ENCODE measurements at places on chromosomes 4 and X.

GRCh38 chr4:123603165-123603564 lies 206.6 kb downstream of the SPRY1 start:
- no peak overlapping the region for H3K27ac ChIP-seq
- DNase-seq: no peak
- no peaks in the 10 kb centered on the region for H3K4me1 ChIP-seq
- no peaks in the 10 kb centered on the region for H3K36me3 ChIP-seq

- no peaks in the 10 kb centered on the region for H3K36me3 ChIP-seq
- DNase-seq: no peak
- no peaks in the 10 kb centered on the region for H3K27me3 ChIP-seq
These were observed 26.7 kb downstream of the SH3RF1 start for GRCh38 chr4:169243825-169244609.

GRCh38 chr4:80035336-80035735 lies 37.7 kb downstream of the ANTXR2 start:
- no peak for DNase-seq
- no peak overlapping the region for H3K4me3 ChIP-seq
- H3K36me3 ChIP-seq: no peaks in the 10 kb centered on the region
- peaks cover 2% of the 10 kb centered on the region for H3K4me1 ChIP-seq
- H3K27me3 ChIP-seq: no peaks in the 10 kb centered on the region

- no peak for DNase-seq
- no peak overlapping the region for H3K4me3 ChIP-seq
- H3K4me1 ChIP-seq: no peaks in the 10 kb centered on the region
- no peak overlapping the region for H3K27ac ChIP-seq
- no peaks in the 10 kb centered on the region for H3K36me3 ChIP-seq
These were observed 306.8 kb upstream of the FAM241A start for GRCh38 chr4:111838406-111838930.

- H3K4me1 ChIP-seq: no peaks in the 10 kb centered on the region
- H3K36me3 ChIP-seq: no peaks in the 10 kb centered on the region
- no peak overlapping the region for H3K27ac ChIP-seq
- no peak for DNase-seq
- no peaks in the 10 kb centered on the region for H3K27me3 ChIP-seq
These were observed 103.4 kb upstream of the LNX1 start for GRCh38 chr4:53694666-53695065.

DNA sequence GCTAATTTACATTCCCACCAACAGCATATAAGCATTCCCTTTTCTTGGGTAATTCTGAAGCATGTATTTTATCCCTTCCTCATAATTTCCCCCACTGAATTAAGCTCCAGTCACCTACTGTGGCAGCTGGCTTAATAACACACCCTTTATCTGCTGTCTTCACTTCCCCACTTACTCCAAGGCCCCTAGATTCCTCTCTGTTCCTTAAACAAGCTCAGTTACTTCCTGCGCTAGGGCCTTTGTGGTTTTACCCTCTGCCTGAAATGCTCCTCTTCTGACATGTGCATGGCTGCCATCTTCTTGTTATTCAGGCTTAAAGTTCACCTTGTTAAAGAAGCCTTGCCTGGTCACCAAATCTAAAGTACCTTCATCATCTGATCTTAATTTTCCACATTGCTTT lies 47.2 kb upstream of the RPS6KA3 start:
- no peaks in the 10 kb centered on the region for H3K27me3 ChIP-seq
- H3K27ac ChIP-seq: no peak overlapping the region
- H3K4me3 ChIP-seq: no peak overlapping the region
- no peak for DNase-seq

- no peak overlapping the region for H3K4me3 ChIP-seq
- H3K27ac ChIP-seq: no peak overlapping the region
- DNase-seq: no peak
- no peaks in the 10 kb centered on the region for H3K36me3 ChIP-seq
These were observed 143.5 kb downstream of the QDPR start for GRCh38 chr4:17368408-17368807.

DNA sequence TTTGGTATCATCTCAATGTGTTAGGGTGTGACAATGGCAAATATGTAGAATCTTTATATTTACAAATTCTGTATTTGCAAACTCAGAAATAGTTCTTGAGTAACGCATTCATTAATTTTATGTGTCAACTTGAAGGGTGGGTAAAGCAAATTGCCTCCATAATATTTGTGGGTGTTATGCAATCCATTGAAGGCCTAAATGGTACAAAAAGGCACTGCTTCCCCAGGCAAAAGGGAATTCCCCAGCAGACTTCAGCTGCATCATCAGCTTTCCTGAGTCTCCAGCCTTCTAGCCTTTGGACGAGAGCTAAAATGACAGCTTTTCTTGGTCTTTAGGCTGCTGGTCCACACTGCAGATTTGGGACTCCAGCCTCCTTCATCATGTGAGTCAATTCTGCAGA lies 292.2 kb upstream of the PCDH7 start:
- DNase-seq: no peak
- no peak overlapping the region for H3K27ac ChIP-seq
- H3K27me3 ChIP-seq: no peaks in the 10 kb centered on the region
- H3K4me3 ChIP-seq: no peak overlapping the region
- no peaks in the 10 kb centered on the region for H3K4me1 ChIP-seq

DNA sequence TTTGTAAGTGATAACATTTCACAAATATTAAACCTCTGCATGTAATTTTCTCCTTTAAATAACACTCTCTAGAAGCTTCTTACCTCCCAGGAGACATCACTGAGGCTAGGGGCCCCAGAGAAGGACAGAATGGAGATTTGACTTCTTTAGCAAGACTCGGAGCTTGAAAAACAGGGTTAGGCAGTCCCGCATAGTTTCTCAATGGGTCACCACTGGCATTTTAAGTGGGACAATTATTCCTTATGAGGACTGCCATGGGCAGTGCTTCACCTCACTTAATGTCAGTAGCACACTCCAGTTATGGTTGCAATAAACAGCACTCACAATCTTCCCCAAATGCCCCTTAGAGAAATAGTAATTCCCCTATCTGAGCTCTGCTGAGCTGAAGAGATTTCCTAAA lies 66.7 kb upstream of the NOCT start:
- no peak for DNase-seq
- H3K27ac ChIP-seq: no peak overlapping the region
- H3K36me3 ChIP-seq: no peaks in the 10 kb centered on the region
- H3K4me3 ChIP-seq: no peak overlapping the region
- no peaks in the 10 kb centered on the region for H3K4me1 ChIP-seq
- no peaks in the 10 kb centered on the region for H3K27me3 ChIP-seq

- no peak for DNase-seq
- H3K27me3 ChIP-seq: no peaks in the 10 kb centered on the region
- H3K4me3 ChIP-seq: no peak overlapping the region
- no peaks in the 10 kb centered on the region for H3K4me1 ChIP-seq
- no peaks in the 10 kb centered on the region for H3K36me3 ChIP-seq
These were observed 2.7 kb upstream of the RTL3 start for GRCh38 chrX:78661836-78662235.

GRCh38 chrX:23334848-23335599 lies at the start of gene PTCHD1:
Gene PTCHD1, plus strand, starts transcription at chrX:23334849. Its CDS starts 27 bp downstream, at chrX:23334876.
- no peaks in the 10 kb centered on the region for H3K27me3 ChIP-seq
- peak within 1 kb of the TSS; percentile 29 for H3K4me3 ChIP-seq
- no peaks in the 10 kb centered on the region for H3K4me1 ChIP-seq
- H3K36me3 ChIP-seq: no peaks in the 10 kb centered on the region
- no peak within 1 kb of the TSS for H3K27ac ChIP-seq

- H3K36me3 ChIP-seq: no peaks in the 10 kb centered on the region
- no peak overlapping the region for H3K4me3 ChIP-seq
- H3K27me3 ChIP-seq: no peaks in the 10 kb centered on the region
- DNase-seq: no peak
- no peaks in the 10 kb centered on the region for H3K4me1 ChIP-seq
These were observed 25.5 kb upstream of the FAM9C start for GRCh38 chrX:13069771-13070416.

- no peaks in the 10 kb centered on the region for H3K4me1 ChIP-seq
- H3K27me3 ChIP-seq: no peaks in the 10 kb centered on the region
- H3K4me3 ChIP-seq: no peak overlapping the region
- no peaks in the 10 kb centered on the region for H3K36me3 ChIP-seq
These were observed 55.6 kb upstream of the RLIM start for GRCh38 chrX:74670028-74670427.

DNA sequence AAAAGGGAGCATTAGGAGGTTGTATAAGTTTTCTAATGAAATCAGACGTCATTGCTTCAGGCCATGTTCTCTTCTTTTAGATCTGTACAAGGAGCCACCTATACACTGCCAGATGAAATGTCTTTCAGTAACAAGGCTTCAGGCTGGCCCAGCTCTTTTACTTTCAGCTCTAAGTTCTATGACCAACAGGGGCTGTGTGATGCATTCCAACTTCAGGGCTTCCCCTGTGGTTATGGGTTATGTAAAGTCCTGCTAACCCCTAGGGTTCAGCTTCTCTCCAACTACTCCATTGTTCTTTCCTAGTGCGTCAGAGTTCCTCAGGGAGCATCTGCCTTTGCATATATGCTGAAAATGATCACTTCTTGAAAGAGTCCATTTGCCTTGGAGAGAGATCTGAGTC lies 79.4 kb upstream of the TTC29 start:
- H3K36me3 ChIP-seq: no peaks in the 10 kb centered on the region
- H3K27ac ChIP-seq: no peak overlapping the region
- DNase-seq: no peak
- no peaks in the 10 kb centered on the region for H3K4me1 ChIP-seq

DNA sequence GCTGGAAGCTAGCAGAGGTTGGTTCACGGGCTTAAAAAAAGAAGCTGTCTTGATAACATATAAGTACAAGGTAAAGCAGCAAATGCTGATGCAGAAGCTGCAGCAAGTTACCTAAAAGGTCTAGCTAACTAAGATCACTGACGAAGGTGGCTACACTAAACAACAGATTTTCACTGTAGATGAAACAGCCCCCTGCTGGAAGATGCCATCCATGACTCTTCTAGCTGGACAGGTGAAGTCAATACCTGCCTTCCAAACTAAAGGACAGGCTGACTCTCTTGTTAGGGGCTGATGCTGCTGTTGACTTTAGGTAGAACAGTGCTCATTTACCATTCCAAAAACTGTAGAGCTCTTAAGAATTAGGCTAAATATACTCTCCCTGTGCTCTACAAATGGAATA lies 99.5 kb downstream of the FBXW7 start:
- DNase-seq: no peak
- H3K4me1 ChIP-seq: no peaks in the 10 kb centered on the region
- H3K27ac ChIP-seq: no peak overlapping the region
- H3K4me3 ChIP-seq: no peak overlapping the region
- no peaks in the 10 kb centered on the region for H3K27me3 ChIP-seq

GRCh38 chr4:56530269-56531148 lies 24.9 kb downstream of the ARL9 start:
- H3K27me3 ChIP-seq: no peaks in the 10 kb centered on the region
- H3K36me3 ChIP-seq: no peaks in the 10 kb centered on the region
- no peak overlapping the region for H3K27ac ChIP-seq
- peak; percentile 81 for DNase-seq
- H3K4me3 ChIP-seq: peak overlapping the region; percentile 61

GRCh38 chr4:110175634-110176033 lies 22.8 kb downstream of the ELOVL6 start:
- H3K27me3 ChIP-seq: no peaks in the 10 kb centered on the region
- DNase-seq: no peak
- H3K36me3 ChIP-seq: no peaks in the 10 kb centered on the region
- H3K27ac ChIP-seq: no peak overlapping the region

GRCh38 chr4:88457307-88458103 lies 586 bp downstream of the HERC5 start:
- no peaks in the 10 kb centered on the region for H3K4me1 ChIP-seq
- no peaks in the 10 kb centered on the region for H3K27me3 ChIP-seq
- peak overlapping the region; percentile 92 for H3K4me3 ChIP-seq
- H3K27ac ChIP-seq: peak overlapping the region; percentile 92

- no peaks in the 10 kb centered on the region for H3K36me3 ChIP-seq
- H3K27ac ChIP-seq: no peak overlapping the region
- H3K4me3 ChIP-seq: no peak overlapping the region
These were observed 180.1 kb downstream of the BANK1 start for GRCh38 chr4:101970547-101971155.

DNA sequence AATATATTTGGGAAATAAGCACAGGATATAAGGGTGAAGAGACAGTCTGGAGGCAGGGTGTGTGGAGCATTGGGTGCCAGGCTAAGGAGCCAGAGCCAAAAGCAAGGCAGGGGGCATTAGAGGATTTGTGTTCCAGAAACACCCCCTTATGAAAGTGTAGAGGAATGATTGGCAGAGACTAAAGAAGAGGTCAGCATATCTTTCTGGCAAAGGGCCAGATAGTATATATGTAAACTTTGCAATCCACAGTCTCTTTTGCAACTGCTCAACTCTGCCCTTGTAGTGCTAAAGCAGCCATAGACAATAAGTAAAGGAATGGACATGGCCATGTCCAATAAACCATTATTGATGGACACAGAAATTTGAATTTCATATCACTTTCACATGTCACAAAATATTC lies 3.6 kb upstream of the SLC9A6 start:
- DNase-seq: no peak
- H3K27me3 ChIP-seq: no peaks in the 10 kb centered on the region
- no peaks in the 10 kb centered on the region for H3K4me1 ChIP-seq

- H3K4me1 ChIP-seq: no peaks in the 10 kb centered on the region
- DNase-seq: no peak
- no peak overlapping the region for H3K4me3 ChIP-seq
- H3K27ac ChIP-seq: no peak overlapping the region
These were observed 8.7 kb upstream of the TBC1D9 start for GRCh38 chr4:140764785-140765392.

DNA sequence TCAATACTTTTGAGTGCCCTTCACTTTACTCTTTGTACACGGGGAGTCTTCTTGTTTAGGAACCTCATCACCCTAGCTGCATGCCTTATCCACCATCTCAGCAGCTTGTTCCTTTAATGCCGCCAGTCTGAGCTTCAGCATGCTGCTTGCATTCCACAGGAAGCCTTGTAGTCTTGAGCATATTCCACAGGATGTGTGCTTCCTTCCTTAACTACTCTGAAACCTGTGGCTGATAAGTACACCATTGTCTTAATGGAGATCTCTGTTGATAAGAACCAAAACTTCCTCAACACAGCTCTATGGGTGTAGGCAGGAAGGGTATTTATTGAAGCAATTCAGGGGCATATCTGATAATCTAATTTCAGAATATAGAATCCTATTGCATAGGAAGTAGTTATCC lies 24.4 kb upstream of the CCNI start:
- H3K4me3 ChIP-seq: no peak overlapping the region
- no peaks in the 10 kb centered on the region for H3K27me3 ChIP-seq
- DNase-seq: no peak
- H3K4me1 ChIP-seq: no peaks in the 10 kb centered on the region
- no peaks in the 10 kb centered on the region for H3K36me3 ChIP-seq
- H3K27ac ChIP-seq: no peak overlapping the region

DNA sequence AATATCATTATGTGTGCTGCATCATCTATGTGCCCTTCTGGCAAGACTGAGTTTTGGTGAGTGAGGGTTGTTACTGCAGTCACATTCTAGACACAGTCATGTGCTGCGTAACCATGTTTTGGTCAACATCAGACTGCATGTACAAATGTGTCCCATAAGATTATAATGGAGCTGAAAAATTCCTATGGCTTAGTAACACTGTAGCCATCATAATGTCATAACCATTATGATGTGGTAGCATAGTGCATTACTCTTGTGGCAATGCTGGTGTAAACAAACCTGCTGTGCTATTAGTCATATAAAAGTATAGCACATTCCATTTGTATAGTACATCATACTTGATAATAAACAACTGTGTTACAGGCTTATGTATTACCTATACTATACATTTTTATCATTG lies 198.1 kb upstream of the NUDT6 start:
- no peaks in the 10 kb centered on the region for H3K27me3 ChIP-seq
- no peak overlapping the region for H3K4me3 ChIP-seq
- no peak for DNase-seq
- no peaks in the 10 kb centered on the region for H3K4me1 ChIP-seq
- H3K27ac ChIP-seq: no peak overlapping the region

Data from ovary (tissue), 10 donors.